ENCODE measurements at places on chromosomes 5 and 9.

DNA sequence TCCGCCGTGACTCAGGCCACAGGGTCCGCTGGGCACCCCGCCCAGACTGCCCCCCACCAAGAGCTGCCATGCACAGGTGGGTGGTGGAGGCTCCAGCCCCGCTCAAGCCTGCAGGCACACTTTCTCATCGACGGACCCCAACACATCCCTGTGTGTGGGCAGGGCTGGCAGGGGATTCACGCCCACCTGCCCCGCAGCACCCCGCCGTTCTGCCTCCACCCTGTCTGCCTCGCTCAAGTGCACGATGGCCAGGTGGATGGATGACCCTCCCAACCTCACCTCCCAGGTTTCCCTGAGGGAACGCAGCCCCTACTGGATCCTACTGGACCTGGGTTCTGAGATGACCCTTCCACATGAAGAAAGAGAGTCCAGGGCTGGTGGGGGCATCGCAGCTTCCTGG is 26.1 kb upstream of the FCN1 start:
- no peak for DNase-seq

DNA sequence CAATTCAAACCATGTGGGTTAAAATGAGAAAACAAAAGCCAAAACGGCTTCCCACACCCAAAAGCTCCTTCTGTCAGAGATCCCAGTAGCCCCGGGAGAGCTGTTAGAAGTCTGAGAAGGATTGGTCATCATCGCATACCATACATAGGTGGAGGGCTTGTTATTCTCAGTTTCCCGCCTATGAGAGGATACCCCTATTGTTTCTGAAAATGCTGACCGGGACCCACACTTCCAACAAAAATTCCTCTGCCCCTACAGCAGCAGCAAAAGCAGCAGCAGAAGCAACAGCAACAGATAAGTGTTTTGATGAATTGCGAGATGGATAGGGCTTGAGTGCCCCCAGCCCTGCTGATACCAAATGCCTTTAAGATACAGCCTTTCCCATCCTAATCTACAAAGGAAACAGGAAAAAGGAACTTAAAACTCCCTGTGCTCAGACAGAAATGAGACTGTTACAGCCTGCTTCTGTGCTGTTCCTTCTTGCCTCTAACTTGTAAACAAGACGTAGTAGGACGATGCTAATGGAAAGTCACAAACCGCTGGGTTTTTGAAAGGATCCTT is at the start of gene TEK:
TEK (plus strand) TSS at position 245 of the 561 bp plus-strand sequence. CDS start 366 bp downstream, outside the sequence.
- no peak for DNase-seq

GRCh38 chr9:112728401-112728800 is 10.5 kb upstream of the INIP start:
- no peak for DNase-seq

DNA sequence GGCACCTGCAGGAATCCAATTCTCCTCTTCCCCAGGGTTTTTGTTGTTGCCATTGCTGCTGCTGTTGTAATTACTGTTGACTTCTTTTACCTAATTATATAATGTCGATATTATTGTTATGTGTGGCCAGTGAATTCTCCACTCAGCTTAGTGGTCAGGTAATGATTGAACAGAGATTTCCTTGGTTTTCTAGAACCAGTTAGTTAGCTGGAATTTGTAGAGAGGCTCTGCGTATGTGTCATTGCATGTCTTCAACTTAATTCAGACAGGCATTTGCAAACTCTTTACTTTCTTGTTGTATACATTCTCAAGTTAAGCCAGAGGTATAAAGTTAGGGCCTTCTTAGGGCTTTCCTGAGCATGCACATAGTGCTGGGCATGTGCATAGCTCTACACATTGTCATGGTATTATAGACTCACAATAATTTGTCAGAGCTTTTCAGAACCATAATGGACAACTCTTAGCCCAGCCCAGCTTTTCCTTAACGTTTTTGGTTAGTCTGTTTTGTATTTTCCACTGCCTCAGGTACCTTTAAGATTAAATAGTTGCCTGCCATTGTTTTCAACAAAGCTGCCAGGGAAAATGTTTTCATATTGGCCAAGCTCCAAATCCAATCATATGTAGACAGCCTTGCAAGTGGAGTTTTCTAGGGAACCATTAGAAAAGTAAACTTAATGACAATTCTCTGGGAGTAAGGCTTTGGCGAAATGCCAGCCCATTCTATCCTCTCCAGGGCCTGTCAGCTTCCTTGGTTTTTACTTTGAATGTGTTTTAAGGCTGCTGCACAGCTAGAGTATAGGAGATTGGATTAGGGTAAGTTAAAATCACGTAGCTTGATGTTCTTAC is 68.1 kb downstream of the UBE2R2 start:
- no peak for DNase-seq

- no peak for DNase-seq
Observed at GRCh38 chr9:18463991-18464390, 10.0 kb upstream of the ADAMTSL1 start.

Measured in erythroblast (primary cell).